ENCODE measurements at places on chromosomes 1 and 21.

- DNase-seq = no peak
Measured at GRCh38 chr1:53390736-53391135, 62.9 kb upstream of the LRP8 start.

- no peak for DNase-seq
Measured at GRCh38 chr21:37153196-37153934, 80.3 kb downstream of the TTC3 start.

- no peak for DNase-seq
Measured at GRCh38 chr1:91273875-91274274, 130.8 kb downstream of the HFM1 start.

DNA sequence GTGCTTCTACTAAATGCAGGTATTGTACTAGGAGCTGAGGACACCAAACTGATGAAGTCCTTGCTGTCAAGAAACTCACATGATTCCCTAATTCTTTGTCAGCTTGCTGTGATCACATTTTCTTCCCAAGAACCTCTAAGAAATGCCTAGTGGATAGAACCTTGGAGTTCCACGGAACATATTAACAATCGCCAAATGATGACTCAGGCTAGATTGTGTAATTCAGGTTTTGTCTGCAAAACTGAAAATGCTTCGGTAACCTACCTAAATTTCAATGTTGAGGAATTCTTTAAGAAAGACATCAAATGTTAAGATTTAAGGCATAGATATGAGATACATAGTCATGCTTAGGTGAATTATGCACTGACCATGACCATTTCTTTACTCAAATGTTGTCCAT lies 1.7 kb upstream of the GADD45A start:
- no peak for DNase-seq

GRCh38 chr1:205763980-205764379 lies 11.3 kb downstream of the RAB29 start:
- DNase-seq = no peak

DNA sequence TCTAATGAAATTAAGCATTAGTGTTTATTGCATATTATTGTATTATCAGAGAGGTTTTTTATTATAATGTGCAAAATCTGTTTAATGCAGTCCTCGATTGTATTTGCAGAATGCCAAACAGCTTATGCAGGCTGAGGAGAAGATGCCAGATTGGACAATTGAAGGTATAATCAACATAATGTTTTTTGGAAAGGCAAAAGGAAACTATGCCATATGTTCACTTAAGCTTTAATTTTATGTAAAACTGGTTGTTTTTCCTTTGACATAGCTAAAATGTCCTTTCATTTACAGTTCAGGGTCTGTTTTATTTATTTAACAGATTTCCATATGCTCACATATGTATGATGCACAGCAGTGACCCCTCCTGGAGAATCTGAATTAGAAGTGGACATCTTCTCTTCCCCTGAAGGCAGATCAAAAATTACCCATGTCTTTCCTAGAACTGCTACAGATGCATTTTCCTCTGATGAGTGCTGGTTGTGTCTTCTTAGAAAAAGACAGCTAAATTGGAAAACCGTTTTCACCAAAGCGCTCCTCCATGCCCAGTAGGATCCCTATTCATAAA lies 143.5 kb upstream of the USH2A start:
- no peak for DNase-seq

DNA sequence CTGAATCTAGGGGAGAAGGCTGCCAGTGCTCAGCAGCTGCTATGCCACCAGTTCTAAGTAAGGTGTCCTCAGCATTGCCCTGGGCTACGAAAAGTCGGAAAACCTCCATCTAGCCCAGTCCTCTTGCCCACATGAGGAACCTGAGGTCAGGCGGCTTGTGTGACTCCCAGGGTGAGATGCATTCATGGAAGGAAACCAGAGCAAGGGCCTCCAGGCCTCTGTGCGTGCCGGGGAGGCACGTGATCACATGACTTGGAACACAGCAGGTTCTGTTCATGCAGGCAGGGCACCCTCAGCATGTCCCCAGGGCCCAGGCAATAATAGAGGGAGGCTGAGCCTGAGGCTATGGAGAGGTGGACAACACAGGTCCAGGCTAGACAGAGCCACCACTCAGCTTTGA lies 312.5 kb upstream of the DUSP10 start:
- no peak for DNase-seq

GRCh38 chr1:213680677-213681325 lies 307.0 kb upstream of the PROX1 start:
- no peak for DNase-seq

GRCh38 chr21:41367301-41367944 lies 5.6 kb downstream of the MX2 start:
- DNase-seq = no peak

DNA sequence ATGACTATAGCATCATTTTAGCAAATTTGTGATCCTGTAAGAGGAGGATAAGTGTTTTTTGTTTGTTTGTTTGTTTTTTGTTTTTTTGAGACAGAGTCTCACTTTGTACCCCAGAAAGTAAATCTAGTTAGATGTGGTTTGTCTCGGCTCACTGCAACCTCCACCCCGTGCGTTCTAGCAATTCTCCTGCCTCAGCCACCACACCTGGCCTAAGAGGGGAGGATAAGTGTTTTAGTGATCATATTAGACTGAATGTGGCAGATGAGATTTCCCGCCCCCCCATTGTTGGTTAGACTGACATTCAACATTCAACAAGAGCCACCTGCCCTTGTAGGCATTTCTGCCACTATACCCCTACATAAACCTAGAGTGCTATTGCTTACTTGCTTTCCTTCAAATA lies 98.5 kb downstream of the OSBPL9 start:
- no peak for DNase-seq

- DNase-seq = no peak
Measured at GRCh38 chr1:213491468-213491867, 440.4 kb downstream of the RPS6KC1 start.

- DNase-seq = no peak
Measured at GRCh38 chr1:94011709-94012595, 102.7 kb upstream of the GCLM start.

- no peak for DNase-seq
Measured at GRCh38 chr1:212478467-212479025, 45.8 kb downstream of the NENF start.

DNA sequence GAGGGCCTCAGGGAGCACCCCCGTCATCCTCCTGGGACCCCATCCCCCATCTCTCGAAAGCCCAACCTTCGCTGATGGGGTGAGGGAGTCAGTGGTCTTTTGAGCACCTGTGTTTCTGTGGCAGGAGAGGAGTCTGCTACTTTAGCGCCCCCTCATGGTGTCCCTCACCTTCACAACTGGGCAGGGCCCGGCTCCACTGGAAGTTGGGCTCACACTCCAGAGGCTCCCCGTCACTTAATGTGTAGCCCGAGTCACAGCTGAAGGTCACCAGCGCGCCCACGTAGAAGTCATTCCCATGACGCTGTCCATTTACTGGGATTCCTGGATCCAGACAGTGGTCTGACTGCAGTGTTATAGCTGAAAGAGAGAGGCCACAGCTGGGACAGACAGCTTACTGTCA lies 139.5 kb upstream of the HMGB4 start:
- DNase-seq = no peak

DNA sequence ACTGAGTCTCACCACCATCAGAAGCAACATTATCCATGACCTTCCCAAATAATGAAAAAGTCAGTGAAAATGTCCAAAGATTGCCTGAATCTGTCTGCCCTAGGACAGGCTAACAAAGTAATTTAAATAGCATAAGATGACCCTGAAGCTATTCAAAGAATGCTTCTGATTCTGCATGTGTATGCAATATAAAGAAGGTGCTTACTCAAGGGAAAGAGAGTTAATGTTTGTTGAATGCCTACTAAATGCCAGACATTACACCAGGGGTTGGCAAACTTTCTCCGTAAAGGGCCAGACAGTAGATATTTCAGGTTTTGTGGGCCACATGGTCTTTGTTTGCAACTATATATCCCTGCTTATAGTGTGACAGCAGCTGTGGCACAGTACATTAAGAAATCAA lies 221.9 kb upstream of the DMRTA2 start:
- DNase-seq = no peak

GRCh38 chr1:109929588-109930251 lies 19.1 kb downstream of the CSF1 start:
- no peak for DNase-seq

DNA sequence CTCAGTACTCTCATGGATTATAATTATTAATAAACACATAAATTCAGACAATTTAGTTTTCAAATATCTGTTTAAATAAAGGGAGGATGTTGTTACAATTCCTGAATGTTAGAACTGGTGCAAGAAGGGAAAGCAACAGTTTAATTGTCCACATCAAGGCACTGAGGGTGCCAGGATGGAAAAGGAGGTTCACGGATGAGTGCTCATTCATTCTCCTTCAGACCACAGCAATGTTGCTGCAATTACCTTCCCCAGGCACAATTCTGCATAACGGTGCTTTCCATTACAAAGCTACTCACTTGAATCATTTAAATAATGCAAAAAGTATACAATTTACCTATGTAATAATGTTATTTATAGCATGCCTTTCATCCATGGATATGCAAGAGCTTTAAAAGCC lies 52.3 kb upstream of the COG2 start:
- no peak for DNase-seq

DNA sequence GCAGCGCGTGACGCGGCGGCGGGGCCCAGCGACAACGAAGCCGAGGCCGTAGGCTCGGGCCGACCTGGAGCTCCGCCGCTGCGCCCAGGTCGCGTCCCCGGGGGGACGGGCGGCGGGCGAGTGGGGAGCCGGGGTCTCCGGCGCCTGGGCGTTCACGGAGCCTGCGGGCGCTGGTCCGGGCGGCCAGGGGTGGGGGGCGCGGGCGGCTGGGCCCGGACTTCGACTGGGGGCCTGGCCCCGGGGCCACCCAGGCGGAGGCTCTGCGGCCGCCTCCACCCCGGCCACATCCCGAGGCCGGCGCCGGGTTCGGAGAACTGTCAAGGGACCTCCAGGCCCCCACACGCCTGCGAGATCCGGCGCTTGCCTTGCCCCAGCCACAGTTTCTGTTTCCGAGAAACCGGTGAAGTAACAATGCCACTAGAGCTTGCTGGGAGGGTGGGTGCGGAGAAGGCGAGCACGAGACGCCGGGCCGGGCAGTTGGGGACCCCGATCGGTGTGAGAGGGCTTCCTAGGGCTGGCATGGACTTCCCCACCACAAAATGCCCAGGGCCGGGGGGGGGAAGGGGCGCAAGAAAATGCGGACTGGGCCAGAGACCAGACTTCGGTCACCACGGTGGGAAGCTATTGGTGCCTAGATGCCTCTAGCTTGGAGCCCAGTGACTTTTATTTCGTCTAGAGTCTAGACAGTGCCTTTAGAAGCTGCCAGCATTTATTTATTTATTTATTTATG lies 501 bp downstream of the FBXO6 start:
- DNase-seq = peak; percentile 18

- peak; percentile 18 for DNase-seq
Measured at GRCh38 chr1:39576016-39576657, 453 bp downstream of the PABPC4 start.

DNA sequence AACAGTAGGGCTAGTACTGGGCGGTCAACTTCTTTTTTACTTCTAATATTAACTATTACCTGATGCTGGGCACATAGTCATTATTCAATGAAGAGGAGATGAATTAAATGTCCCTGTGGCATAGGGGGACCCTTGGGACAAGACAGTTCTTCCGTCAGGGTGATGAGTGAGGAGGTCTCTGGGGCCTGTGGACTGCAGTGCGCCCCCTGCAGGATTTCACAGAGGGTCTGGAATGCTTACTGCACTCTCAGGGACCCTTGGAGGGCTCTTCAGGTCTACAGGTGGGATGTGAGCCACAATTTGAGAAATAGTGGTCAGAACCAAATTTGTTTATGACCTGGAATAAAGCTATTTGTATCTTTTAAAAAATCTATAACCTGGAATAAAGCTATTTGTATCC lies 149.4 kb downstream of the FAM78B start:
- no peak for DNase-seq

- no peak for DNase-seq
Measured at GRCh38 chr1:79777481-79778219, 771.1 kb upstream of the ADGRL4 start.

DNA sequence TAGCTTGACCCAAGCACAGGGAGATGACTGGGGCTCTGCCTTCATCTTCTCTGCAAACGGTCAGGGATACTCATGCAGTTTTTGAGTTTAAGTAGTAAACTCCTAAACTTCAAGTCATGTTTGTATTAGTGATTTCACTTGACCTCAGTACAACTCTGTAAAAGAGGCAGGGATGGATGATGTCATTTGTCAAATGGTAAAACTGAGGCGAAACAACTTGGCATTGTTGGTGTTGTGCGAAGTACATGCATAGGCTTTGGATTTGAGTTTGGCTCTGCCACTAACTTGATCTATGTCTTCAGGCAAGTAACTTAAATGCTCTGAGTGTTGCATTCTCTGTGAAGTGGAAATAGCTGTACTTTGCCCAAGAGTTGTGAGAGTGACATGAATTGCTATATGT lies 42.7 kb downstream of the WNT4 start:
- DNase-seq = no peak

DNA sequence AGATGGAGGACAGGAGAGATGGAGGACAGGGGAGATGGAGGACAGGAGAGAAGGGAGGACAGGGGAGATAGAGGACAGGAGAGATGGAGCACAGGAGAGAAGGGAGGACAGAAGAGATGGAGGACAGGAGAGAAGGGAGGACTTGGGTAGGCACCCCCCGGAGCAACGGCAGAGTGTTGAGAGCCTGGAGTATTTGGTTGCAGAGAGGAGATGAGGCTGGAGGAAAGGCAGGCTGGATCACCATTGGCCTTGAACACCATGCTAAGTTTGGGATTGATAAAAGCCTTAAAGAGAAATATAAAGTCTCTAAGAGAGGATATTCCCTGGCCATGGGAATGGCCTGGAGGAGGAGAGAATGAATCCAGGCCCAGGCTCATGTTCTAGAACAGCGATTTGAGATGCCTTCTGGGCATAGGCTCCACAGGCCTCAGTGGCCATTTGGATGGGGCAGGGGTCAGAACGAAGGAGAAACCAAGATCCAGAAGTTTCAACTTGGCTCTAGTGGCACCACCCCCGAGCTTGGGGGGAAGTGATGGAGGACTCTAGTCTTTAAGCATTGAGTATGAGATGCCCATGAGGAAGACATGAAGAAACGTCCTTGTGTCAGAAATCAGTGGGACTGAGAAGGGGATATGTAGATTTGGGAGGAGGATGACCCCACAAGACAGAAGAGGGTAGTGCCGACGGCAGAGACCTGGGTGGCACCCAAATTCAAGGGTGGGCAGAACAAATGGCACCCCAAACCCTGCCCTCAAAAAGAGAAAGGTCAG lies 47.9 kb upstream of the EDN2 start:
- DNase-seq = no peak

DNA sequence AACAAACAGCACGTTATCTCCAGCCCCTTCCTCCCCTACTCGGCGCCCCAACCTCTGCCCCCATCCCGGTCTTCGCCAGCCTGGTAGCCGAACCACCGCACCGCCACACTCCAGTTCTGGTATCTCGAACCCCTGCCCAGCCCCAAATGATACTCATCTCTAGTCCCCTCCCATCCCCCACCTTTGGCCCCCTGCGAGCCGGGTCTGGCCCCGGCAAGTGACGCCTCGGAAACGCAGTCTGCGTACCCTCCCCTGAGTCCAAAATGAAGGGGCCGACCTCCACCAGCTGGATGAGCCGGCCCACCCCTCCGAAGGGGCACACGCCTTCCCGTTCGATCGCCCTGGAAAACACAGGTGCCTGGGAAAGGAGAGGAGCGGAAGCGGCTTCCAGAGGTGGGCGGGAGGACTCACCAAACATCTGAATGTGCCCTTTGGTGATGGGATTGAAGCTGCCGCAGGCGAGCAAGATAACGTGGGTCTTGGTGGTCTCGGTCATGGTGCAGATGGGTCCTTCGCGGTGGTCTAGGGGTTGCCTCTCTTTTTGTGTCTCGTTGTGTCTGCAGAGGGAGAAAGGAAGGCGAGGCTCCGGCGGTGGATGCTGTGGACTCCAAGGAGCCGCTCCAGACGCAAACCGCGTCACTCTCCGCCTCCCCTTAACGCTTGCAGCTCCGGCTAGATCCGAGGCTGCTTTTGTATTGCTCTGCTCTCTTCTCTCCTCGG lies at the start of gene NMNAT2:
Gene NMNAT2, minus strand, starts transcription at position 609 of the 720 bp plus-strand sequence. Its CDS starts 113 bp downstream, at position 496.
- DNase-seq = no peak

Measured in effector memory CD4-positive, alpha-beta T cell (primary cell).